NCI-H748 treated with DMSO at 0.1 percent for 48 hours (cell line): ENCODE measurements at places on chromosomes 1 and 21.

- no peak for DNase-seq
Observed at GRCh38 chr21:35578831-35579471, 481.4 kb downstream of the SETD4 start.

- no peak for DNase-seq
Observed at GRCh38 chr1:226779561-226779960, 40.5 kb upstream of the ITPKB start.

GRCh38 chr1:95865769-95866168 is 631.8 kb downstream of the RWDD3 start:
- no peak for DNase-seq

- DNase-seq, result no peak
Observed at GRCh38 chr1:60280256-60280655, 206.7 kb upstream of the C1orf87 start.

- peak; percentile 79 for DNase-seq
Observed at GRCh38 chr1:30879940-30880677, 28.4 kb downstream of the SDC3 start.
